ENCODE measurements at places on chromosomes 1 and 21.

GRCh38 chr1:2135441-2135841, 59.1 kb downstream of the FAAP20 start:
- no peak for DNase-seq

GRCh38 chr1:243849421-243850201, 432 bp downstream of the AKT3 start:
- DNase-seq, result peak; percentile 64

- DNase-seq, result no peak
Measured at GRCh38 chr1:155978973-155979429, 654 bp upstream of the ARHGEF2 start.

GRCh38 chr1:208326033-208326432, 81.8 kb upstream of the PLXNA2 start:
- DNase-seq, result no peak

DNA sequence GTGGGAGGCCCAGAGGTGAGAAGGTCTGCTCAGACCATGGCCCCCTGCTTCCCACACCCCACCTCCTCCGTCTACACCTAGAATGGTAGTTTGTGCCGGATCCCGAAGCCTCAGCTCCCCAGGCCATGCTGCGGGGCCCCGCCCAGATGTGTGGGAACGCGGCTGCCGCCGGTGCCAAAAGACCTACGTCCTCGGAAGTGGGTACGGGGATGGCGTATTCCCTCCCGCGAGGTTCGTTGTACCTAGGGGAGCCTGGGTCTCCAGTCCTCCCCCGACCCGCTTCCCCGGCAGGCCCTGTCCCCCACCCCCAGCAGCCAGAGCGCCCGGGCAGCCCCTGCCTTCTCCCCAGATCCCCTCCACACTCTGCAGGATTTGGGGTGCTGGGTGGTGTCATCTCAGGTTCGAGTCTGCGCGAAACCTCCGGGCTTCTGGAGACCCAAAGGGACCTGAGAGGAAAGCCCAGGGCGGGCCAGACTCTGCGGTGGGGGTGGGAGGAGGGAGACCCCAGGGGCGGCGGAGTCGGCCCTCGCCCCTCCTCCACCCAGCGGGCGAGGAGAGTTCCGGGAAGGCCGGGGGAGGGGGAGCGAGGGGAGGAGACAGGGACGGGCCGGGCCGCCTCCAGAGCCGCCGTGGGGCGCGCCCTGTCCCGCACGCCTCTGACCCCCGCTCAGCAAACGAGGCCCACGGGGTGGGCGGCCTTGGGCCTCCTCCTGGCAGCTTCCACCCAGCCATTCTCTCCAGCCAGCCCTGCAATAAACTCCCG, 6.2 kb upstream of the PRDM16 start:
- DNase-seq, result peak; percentile 38

GRCh38 chr1:183051546-183051945, 28.3 kb downstream of the LAMC1 start:
- no peak for DNase-seq

All from Peyer's patch (tissue), 4 donors.